Esophagus squamous epithelium (tissue), 5 donors: ENCODE measurements at places on chromosomes 6 and 20. TPM values are rescaled to one million over a fixed set of nuclear protein-coding genes. Genes with fewer than 3 reads are reported as not detected.

The FOXO3 gene
- 30.3 TPM for total RNA-seq

DNA sequence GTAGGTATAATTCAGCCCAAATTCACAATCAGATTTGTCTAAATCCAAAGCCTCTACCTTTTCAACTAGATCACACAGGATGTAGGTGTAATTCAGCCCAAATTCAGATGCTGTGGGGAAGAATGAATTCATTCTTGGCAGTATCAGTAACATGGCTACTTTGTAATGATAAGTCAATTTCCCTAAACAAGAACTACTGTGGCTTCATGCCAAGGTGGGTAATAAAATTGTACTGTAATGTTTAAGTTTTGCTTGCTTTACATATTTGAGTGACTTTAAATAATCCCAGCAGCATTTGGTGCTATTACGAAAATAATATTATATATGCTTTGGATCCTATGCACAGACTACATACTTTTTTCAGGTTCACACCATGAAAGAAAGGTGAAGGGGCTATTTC is 239.1 kb downstream of the HDGFL1 start:
- DNase-seq, result no peak

DNA sequence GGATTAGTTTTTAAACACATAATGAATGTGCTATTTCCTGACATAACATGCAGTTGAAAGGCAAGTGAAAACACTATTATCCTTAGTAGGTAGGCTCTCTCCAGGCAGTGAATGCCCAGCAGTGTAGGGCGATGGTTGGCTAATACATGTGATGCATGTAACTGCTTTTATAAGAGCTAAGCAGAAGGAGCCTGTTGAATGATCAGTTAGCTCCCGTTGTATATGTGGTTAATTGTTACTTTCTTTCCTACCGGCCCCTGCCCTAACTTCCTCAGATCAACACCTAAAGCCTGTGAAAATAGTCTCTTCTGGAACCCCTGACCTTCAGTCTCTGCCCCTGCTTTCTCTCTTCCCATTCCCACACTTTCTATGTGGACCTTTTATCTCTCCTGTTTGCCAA is 10.5 kb downstream of the SOX4 start:
- no peak for DNase-seq

DNA sequence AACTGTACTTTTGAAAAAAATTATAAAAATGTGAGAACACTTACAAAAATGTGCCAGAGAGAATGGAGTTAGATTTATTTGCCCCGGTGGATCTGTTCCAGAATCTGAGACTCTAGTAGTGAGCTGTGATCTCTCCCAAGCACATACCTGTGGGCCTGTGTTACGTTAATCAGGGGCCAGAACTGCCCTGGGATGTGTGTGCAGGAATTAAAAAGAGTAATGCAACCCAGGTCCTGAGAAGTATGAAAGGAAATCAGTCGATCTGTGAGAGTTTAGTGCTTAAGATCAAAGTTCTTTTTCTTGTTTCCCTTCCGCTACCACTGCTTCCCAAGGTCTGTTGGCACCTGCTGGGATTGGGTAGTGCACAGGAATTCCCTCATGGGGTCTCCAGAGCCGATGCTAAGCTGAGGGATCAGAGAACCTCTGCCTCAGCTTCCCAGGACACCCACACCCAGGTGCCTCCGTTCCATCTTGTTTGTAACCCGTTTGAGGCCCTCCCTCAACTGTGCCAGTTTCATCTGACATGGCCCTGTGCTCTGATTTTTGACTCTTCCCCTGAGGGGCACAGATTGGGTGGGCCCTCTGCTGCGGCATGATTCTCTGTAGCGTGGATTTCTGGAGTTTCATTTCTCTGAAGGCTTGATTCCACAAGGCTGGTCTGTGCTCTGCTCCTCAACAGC is 87.7 kb downstream of the RREB1 start:
- DNase-seq, result no peak
